ENCODE measurements at places on chromosomes 7 and 10. TPM values are rescaled to one million over a fixed set of nuclear protein-coding genes. Genes with fewer than 3 reads are reported as not detected.

- DNase-seq: no peak
These were observed 164.3 kb downstream of the BMPER start for GRCh38 chr7:34069676-34070075.

DNA sequence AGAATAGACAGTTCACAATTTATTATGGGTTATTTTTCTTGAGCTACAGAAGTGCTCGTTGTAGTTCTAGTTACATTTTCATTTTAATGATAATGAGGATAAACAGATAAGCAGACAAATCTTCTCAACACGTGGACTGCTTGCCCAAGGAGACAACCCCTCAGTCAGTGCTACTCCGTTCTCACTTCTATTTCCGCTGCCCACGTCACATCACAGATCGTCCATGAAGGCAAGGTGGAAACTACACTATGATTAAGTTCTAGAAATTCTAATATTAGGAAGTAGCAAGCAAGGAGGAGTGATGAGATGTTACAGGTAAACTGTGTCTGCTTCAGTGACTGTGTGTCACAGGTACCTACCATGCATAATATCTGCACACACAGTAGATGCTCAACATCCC lies 210.5 kb downstream of the CHCHD3 start:
- DNase-seq: no peak

DNA sequence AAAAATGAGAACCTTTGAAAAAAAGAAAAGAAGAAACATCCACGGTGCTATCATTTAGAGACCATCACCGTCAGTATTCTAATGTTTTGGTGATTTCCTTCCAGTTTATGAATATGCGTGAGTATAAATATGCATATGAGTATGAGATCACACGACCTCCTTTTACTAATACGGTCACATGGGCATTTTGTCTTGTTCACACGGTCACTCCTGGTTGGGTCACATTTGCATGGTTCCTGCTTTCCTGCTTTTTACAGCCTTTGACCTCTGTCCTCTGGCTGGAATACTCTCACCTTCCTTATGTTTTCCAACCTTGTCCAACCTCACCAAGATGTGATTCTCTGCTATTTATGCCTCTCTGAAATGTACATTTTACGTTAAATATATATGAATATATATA lies 25.3 kb upstream of the LMTK2 start:
- DNase-seq: peak; percentile 17

ARMC3 gene
- not detected for total RNA-seq

Measured in esophagus muscularis mucosa (tissue), 4 donors.